ENCODE measurements at places on chromosomes 11 and 22.

GRCh38 chr22:31079095-31079642, 1.9 kb upstream of the SMTN start:
- no peak for DNase-seq

DNA sequence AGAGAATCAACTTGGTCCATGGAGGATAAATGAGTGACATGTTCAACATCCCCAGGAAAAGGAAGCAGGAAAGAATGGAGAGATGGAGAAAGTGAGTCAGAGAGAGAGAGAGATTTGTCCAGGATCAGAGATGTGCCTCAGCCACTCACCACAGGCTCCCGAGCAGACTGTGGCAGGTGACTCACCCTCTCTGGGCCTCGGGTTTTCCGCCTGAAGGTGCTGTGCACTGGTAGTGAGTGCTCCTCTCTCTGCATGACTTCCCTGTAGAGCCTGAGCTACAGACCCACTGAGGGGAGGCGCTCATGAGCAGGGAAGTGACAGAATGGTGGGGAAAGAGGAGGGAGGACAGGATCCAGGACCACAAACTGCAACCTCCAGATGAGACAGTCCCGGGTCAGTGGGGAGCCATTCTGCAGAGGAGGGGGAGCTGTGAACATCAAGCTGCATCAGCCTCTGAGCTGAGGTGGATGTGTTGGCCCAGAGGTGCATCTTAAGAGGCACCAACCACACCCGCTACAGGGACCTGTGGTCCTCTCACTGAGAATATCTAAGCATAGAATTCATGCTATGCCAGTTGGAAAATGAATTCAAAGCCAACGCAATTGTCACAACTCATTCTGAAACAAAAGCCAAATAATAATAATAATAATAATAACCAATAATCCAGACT, 433.4 kb downstream of the BRD1 start:
- no peak for DNase-seq

DNA sequence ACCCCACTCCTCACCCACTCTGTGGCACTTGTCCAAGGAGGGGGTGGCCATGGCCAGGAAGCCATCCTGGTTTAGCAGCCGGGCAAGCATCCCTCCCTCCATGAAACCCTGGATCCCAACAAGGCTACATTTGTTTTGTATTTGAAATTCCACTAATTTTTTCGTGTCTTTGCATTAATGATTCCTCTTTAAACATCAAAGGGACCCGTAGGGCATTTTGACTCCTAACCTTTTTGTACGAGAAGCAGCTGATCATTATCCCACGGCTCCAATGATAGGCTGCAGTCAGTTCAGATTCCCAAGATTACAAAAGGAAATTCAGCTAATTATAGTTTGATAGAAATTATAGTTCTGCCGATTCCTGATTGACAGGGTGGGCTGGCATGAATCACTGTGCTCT, 10.7 kb downstream of the MYEOV start:
- no peak for DNase-seq

GRCh38 chr11:46972343-46972742, 35.8 kb downstream of the CSTPP1 start:
- DNase-seq: no peak

GRCh38 chr11:61010466-61011228, 39.2 kb downstream of the CD6 start:
- DNase-seq: no peak

- DNase-seq: no peak
Measured at GRCh38 chr11:33110083-33110482, 51.2 kb downstream of the CSTF3 start.

GRCh38 chr11:110778343-110778742, 66.1 kb upstream of the ARHGAP20 start:
- DNase-seq: no peak

GRCh38 chr11:3170756-3171650, 5.9 kb upstream of the OSBPL5 start:
- no peak for DNase-seq

GRCh38 chr11:74330075-74330858, 18.8 kb upstream of the P4HA3 start:
- DNase-seq: no peak

GRCh38 chr11:3886985-3887384, 31.5 kb downstream of the STIM1 start:
- DNase-seq: no peak

GRCh38 chr11:31987118-31988005, 103.5 kb upstream of the RCN1 start:
- no peak for DNase-seq

DNA sequence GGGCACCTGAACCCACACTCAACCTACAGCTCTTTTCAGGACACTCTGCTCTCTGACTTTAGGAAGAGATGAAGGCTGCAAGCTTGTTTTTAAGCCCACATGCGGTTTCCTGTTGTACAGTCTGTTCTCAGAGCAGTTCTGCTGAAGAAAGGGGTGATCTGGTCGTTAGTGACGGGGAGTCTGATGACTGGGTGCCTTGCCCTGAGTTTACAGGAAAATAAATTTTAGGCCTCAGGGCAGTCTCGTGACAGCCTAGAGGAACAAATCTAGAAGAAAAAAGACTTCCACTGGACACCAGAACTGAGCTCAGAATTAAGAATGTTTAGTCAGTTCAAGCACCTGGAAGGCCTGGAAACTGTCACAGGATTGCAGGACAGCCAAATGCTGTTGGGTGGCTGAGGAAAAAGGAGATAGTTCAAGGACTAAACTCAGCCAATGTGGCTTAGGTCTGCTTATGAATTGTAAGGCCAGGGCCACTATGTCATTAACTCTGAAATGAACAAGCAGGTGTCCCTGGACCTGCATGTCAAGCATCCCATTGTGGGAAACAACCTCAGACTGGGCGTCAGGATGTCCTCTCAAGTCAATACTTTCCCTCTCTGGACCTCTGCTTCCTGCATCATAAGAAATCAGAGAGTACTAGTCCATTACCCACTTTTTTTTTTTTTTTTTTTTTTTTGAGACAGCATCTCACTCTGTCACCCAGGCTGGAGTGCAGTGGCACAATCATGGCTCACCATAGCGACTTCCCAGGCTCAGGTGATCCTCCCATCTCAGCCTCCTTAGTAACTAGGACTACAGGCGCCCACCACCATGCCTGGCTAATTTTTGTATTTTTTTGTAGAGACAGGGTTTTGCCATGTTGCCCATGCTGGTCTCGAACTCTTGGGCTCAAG, 5.7 kb downstream of the PIK3IP1 start:
- DNase-seq: no peak

DNA sequence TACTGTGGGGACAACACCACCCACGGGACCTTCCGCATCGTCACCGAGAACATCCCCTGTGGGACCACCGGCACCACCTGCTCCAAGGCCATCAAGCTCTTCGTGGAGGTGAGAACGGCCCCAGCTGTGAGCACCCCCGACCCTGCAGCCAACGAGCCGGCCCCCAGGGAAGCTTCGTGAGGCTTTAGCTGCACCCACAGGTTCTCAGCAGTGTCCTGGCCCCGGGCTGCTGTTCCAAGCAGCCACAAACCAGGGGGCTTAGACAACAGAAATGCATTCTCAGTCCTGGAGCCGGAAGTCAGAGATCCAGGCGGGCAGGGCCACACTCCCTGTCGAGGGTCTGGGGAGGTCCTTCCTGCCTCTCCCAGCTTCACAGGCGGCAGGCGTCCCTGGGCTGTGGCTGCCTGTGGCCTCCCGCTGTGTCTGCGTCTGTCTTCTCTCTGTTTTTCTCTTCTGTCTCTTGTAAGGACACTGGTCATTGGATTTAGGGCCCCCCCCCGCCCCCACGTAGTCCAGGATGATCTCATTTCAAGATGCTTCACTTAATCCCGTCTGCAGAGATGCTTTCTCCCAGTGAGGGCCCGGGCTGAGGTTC, 12.5 kb downstream of the MUC5B start:
- no peak for DNase-seq

GRCh38 chr11:87545858-87546257, 508.1 kb downstream of the TMEM135 start:
- no peak for DNase-seq

GRCh38 chr22:39309364-39309861, 10.0 kb downstream of the RPL3 start:
- DNase-seq: no peak

DNA sequence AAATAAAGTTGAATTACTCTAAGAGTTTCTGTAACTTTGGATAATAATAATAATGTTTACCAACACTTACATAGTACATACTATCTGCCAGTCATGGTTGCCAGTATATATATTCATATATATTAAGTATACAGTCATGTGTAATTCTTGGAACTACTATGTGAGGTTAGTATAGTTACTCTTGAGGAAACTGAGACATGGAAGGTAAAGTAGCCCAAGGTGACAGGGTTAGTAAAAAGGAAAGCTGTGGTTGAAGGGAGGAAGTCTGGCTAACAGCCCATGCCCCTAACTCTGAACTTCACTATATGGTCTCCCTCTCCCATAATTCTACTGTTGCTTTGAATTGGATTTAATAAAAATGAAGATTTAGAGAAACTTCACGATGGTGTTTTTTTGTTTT, 24.9 kb downstream of the FDX1 start:
- no peak for DNase-seq

GRCh38 chr11:72521664-72522063, 87.3 kb upstream of the CLPB start:
- no peak for DNase-seq

Data from glomerular endothelial cell (primary cell).